GM12891 (cell line): ENCODE measurements at places on chromosomes 3 and 15.

GRCh38 chr15:63453186-63453905 is 51.0 kb upstream of the USP3 start:
- DNase-seq: no peak

DNA sequence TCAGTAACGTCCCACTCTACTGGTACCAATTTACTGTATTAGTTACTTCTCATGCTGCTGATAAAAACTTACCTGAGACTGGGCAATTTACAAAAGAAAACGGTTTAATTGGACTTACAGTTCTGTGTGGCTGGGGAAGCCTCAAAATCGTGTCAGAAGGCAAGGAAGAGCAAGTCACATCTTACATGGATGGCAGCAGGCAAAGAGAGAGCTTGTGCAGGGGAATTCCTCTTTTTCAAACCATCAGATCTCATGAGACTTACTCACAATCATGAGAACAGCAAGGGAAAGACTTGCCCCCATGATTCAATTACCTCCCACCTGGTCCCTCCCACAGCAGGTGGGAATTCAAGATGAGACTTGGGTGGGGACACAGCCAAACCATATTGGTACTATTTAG is 908.2 kb upstream of the NR2F2 start:
- no peak for DNase-seq

DNA sequence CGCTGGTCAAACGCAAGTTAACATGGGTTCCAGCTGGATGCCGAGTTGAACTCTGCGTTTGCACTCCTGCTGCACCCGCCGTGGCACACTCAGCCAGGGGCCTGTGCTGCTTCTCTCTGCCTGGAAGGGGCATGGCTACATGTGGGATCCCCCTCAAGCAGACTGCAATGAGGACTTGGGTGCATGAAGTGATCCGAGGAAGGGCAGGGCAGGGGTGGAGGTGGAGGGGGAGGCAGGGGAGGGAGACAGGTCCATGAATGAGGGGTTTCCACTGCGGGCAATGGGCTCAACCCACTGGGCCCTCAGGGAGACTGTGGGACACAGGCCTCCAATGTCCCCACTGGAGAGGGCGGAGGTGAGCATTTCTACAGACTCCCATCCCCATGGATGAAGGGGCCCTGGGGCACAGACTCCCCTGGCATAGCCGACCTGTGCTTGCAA is 141.6 kb upstream of the MEF2A start:
- no peak for DNase-seq

- DNase-seq: no peak
Measured at GRCh38 chr3:68045976-68046375, 391.6 kb upstream of the SUCLG2 start.

- no peak for DNase-seq
Measured at GRCh38 chr3:105542282-105543019, 175.7 kb downstream of the ALCAM start.

- no peak for DNase-seq
Measured at GRCh38 chr3:31129241-31129640, 234.8 kb upstream of the GADL1 start.

DNA sequence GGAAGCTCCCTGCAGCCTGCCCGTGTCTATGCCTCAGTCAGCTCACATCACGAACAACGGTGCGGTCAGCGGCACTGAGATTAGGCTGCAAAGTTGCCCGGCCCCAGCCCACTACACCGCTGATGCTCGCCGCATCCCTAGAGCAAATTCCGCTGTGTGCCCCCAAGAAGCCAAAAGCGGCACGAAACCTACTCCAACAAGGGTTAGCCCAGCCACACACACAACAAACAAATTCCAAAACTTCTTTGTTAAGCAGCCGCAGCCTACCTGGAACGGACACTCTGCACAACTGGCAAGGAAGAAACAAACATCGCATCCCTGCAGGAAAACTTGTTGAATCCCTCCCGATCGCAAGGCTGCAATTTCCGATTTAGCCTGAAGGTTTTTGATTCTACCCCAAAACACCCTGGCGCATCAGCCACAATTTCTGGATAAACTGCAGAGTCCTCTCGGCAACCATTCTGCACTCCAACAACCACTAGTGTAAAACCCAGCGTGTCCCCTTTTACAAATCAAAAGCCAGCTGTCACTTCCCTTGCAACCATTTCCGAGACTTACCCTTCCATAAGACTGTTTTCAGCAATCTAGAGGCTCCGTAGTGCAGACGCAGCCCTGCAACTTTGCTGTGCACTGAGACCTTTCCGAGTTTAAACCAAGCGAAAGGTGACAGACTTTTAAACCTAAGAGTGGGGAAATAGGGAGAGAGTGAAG is 449 bp downstream of the ROBO1 start:
- no peak for DNase-seq

DNA sequence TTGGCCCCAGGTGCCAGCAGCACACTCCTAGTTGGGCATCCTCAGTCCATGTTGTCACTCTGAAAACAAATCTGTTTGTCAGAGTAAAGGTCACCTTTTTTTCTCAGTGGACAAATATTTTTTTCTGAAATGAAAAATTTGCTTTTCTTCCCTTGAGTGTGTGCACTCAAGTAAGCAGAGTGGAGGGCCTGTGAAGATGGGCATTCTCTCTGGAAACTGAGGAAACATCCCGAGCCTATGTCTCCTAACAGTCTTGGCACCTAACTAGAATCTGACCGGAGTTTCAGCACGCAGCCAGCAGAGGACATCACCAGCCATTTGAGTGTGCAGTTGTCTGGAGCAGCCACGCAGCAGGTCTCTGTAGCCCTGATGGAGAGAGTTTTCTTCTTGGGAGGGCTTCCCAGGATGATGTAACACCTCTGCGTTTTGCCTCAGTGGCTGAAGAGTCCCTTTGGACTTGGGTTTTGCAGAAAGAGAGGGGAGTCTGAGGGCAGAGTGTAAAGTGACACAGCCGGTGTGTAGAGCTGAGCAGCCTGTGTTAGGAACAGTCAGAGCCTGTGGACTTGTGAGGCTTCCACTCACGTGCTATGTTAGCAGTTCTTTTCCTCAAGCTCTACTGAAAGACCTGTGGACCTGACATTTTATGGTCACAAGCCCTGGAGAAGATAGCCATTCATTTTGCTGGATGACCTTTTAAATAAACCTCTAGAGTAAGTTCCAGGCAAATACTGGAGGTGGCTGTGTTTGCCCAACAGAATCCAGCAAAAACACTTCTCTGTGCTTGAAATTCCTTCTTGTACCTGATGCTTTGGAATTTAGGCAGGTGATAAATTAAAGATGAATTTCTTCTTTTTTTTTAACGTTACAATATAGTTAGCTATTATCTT is 51.6 kb downstream of the ABHD2 start:
- no peak for DNase-seq

GRCh38 chr15:60572541-60573421 is 93.8 kb upstream of the ICE2 start:
- DNase-seq: no peak

DNA sequence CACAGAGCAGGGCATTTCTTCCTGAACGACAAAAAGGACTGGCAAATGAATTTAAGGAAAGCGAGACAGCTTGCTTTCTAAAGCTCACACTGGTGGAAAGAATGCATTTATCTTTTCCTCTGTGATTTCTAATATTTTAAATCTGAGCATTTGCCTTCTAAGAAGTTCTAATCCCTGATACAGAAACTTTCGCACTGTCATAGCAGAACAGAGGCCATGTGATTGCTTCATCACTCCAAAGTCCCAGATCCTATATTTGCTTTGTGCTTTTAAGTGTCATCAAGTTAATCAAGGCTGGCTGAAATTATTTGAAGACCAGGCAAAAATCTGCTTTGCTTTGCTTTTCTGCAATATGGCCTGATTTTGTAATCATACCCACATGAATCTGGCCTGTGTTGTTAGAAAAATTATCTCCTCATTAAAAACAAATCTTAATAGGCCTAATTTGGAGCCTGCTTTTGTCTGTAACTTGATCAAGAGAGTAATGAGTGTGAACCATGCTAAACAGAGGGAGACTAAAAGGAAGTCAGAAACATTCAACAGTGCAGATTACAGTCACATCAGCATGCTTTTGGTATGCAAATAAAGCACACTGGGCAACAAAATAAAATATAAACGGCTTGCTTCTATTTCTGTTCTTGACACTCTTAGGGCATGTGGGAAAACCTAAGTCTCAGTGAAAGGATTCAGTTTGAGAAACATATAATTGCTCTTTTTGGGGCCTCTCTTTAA is 178.2 kb upstream of the ADAMTS9 start:
- no peak for DNase-seq
